Thoracic aorta (tissue), 2 donors: ENCODE measurements at places on chromosomes 7 and 10. TPM values are rescaled to one million over a fixed set of nuclear protein-coding genes. Genes with fewer than 3 reads are reported as not detected.

C10orf53 gene
- total RNA-seq = not detected

FAM180A gene
- total RNA-seq = 133 TPM

PARD3 gene
- total RNA-seq = 34.5 TPM

LIPN gene
- not detected for total RNA-seq

CREB5 gene
- 44.4 TPM for total RNA-seq

SNCG gene
- 167 TPM for total RNA-seq

RSPH10B2 gene
- total RNA-seq = not detected

C10orf67 gene
- not detected for total RNA-seq

AKR1C1 gene
- total RNA-seq = 160 TPM

UNCX gene
- not detected for total RNA-seq

CCDC3 gene
- 127 TPM for total RNA-seq

AGAP9 gene
- 8.9 TPM for total RNA-seq

NUTM2E gene
- not detected for total RNA-seq

PTN gene
- total RNA-seq = 12.5 TPM

LRRC72 gene
- not detected for total RNA-seq

GIMAP7 gene
- total RNA-seq = 12.6 TPM

CYREN gene
- total RNA-seq = 37.6 TPM

STAM gene
- total RNA-seq = 28.4 TPM

VCL gene
- 346 TPM for total RNA-seq

MEPCE gene
- total RNA-seq = 27.8 TPM

ZNF92 gene
- total RNA-seq = 4.1 TPM

WNT2 gene
- 17.1 TPM for total RNA-seq

FFAR4 gene
- 1.3 TPM for total RNA-seq

TUBB8 gene
- total RNA-seq = not detected

EVX1 gene
- not detected for total RNA-seq

OPN1SW gene
- not detected for total RNA-seq

DGKB gene
- total RNA-seq = 0.56 TPM

COL17A1 gene
- total RNA-seq = 0.49 TPM

NKX1-2 gene
- total RNA-seq = not detected

METTL2B gene
- 14.6 TPM for total RNA-seq

PKD2L1 gene
- total RNA-seq = not detected

ARHGEF5 gene
- 6.8 TPM for total RNA-seq

PSD gene
- not detected for total RNA-seq

IDI2 gene
- total RNA-seq = not detected

STOX1 gene
- total RNA-seq = 0.14 TPM

CDH23 gene
- 10.8 TPM for total RNA-seq

LYZL1 gene
- total RNA-seq = not detected

SEC31B gene
- 12.7 TPM for total RNA-seq

EPHA1 gene
- total RNA-seq = 0.41 TPM

CCDC7 gene
- 35.6 TPM for total RNA-seq

COBL gene
- total RNA-seq = 1.4 TPM

NPY4R2 gene
- total RNA-seq = not detected

FOXI2 gene
- total RNA-seq = not detected

TLX1 gene
- not detected for total RNA-seq

IMMP2L gene
- total RNA-seq = 13.1 TPM

POT1 gene
- total RNA-seq = 18.9 TPM

ZNF804B gene
- total RNA-seq = not detected

ZNF37A gene
- total RNA-seq = 18.4 TPM

UPK3B gene
- total RNA-seq = 3.9 TPM

TAS2R41 gene
- not detected for total RNA-seq

PALD1 gene
- total RNA-seq = 19.5 TPM

VGF gene
- total RNA-seq = not detected

TET1 gene
- 2.4 TPM for total RNA-seq

CFAP46 gene
- not detected for total RNA-seq

SGCE gene
- total RNA-seq = 131 TPM

GPR15LG gene
- total RNA-seq = not detected

SEPTIN14 gene
- total RNA-seq = not detected

ACTR3C gene
- total RNA-seq = 0.14 TPM

SLC26A4 gene
- 1.5 TPM for total RNA-seq
